Neural progenitor cell (in vitro differentiated cells): ENCODE measurements at places on chromosomes 4 and X.

GRCh38 chr4:81679315-81679714, 207.6 kb upstream of the RASGEF1B start:
- DNase-seq = no peak

DNA sequence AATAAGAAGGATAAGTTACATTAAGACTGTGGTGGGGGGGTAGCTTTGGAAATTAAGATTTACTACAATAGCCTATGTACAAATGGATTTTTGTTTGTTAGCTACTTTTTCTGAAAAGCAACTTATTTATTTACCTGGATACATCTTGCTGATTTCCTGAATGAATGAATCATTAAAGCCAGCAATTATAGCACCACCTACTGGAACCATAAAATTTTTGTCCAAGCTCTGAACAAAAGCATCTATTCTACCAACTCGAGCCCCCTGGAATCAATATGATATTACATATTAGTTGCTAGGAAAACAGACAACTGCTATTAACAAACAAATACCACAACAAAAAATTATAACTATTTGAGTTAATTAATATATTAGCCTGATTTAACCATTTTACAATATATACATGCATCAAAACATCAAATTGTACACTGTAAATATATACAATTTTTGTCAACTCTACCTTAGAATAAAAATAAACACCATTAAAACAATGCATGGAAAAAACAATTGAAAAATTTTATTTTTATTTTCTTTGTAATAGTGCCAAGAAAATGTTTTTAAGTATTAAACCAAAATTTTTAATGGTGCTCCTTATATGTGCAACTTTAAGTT, 15.3 kb downstream of the SEPSECS start:
- peak; percentile 27 for DNase-seq

DNA sequence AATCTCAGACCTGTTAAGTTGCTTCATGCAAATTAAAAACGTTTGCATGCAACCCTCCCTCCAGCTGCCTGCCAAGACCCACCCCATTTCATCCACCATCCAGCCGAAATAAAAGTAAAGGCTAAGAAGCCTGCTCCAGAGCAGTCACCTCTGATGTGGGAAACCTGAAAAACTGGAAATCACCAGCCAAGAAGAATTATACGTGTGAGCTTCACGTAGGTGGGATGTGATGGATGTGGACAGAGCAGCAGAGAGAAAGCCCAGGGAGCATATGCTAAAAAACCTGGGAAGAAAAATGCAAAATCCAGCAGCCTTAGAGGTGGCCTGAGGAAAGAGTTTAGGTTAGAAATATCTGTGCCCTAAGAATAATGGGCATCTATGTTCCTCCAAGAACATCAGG, 160.6 kb upstream of the STS start:
- DNase-seq = no peak

DNA sequence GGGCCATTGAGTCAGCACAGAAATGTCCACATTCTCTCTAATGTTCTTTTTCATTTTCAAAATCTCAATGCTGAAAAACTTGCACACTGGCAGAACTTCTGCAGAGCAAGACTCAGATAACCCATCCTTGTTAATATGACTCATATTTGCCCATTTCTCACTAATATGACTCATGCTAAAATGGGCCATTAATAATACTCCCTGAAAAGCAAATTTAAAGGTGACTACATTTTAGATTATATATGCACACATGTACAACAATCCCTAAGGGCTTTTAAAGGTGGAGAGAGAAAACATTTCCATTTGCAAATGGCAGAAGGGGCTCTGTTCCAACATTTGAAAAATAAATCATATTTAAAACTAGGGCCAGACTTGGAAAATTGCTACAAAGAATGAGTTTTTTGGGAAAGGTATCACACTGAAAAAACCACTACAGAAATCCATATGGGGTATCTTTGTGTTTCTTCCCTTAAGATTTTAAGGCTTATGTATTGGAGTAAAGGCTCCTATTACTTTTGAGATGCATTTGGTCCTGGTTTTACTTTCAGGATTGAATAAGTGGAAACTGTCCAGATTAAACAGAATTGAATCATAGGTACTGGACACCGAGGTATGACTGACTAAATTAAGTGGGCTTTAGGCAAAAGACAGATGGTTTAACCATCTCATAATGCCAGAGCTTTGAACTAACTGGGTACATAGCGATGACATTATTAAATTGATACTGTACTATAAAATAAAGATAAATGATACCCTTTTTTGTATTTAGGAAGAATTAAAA, 30.0 kb downstream of the TLR2 start:
- DNase-seq = no peak

DNA sequence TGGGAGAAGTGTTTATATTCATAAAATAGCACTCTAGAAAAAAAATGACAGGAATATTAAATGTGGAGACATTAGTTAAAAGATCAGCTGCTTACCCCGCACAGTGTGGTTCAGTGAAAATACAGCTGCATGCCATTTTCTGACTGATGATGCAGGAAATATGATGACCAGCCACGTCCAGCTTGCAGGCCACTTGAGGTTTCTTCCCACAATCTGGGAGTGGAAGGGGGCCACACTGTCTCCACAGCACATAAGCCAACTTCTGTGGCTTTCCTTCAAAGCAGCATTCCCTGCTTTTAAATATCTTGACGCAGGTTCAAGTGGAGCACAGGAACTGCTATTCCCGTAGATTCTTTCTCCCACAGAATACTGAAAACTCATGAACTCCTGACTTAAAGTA, 173.4 kb upstream of the GALNT7 start:
- no peak for DNase-seq

DNA sequence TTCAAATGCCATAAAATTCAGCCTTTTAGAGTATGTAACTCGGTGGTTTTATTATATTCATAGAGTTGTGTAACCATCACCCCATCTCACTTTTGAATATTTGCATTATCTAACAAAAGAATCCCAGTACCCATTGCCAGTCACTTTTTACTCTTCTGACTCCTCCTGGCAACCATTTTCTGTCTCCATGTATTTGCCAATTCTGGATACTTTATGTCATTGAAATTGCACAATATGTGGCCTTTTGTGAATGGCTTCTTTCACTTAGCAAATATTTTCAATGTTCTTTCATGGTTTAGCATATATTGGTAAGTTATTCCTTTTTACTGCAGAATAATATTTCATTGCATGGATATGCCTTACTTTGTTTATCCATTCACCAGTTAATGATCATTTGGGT, 79.9 kb downstream of the SLIT2 start:
- DNase-seq = no peak
